ENCODE measurements at places on chromosomes 1 and 21.

GRCh38 chr1:180922631-180923015 is 9.9 kb downstream of the KIAA1614 start:
- no peak for DNase-seq

GRCh38 chr1:24801176-24801575 is 55.9 kb downstream of the CLIC4 start:
- DNase-seq: no peak

DNA sequence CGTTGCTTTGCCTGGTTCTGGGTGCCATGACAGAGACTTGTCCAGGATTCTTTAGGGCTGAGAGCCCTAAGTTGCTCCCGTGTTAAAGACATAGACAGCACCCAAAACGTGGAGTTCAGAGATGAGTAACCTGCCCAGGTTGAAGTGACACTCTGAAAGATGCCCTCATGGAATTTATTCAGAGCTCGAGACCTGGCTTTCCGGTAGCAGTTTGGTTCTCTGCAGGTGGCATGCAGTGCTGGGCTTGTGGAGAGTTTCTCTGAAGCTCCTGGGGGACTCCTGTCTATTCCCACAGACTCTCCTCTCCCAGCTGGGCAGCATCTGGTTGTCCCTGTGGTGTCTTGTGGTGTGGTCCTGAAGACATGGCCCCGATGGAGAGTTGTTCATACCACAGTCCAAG is 241.0 kb downstream of the RHOU start:
- DNase-seq: no peak

DNA sequence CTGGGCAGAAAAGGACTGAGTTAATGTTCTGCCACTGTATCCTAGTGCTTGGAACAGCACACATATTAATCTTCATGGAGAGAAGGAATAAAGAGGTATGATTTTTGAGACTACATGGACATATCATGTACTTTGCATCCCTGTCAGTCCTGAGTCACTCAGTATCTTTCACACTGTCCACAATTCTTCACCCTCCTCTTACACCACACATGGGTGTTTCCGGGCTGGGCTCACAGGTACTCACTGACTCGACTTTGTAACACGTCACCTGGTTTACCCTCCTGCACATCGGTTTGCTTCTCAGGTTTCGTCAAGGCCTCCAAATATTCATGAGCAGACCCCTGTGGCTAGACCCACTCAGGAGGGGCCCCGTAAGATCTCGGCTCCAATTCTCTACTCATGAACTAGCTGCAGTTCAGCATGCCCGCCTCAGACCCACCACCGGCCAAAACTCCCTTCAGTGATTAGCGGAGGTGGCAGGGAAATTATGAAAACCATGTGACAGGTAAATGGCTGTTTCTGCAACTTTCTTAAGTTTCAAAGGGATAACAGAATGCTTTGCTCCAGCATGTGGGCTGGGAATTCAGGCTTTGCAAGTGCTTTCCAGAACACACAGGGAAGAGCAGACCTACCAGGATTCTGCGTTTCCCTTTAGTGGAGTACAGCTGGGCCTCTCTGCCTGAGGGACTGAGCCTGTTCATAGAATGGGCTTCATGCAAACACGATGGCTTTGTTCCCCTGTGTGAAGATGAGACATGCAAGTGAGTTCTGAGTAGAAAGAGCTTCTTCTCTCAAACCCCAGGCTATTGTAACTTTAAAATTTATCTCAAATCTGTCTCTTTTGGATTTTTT is 31.3 kb upstream of the TRABD2B start:
- no peak for DNase-seq

- DNase-seq: peak; percentile 43
These were observed 33.6 kb downstream of the SLC2A1 start for GRCh38 chr1:42924851-42925760.

- DNase-seq: no peak
These were observed 61.8 kb downstream of the CENPF start for GRCh38 chr1:214664651-214665433.

DNA sequence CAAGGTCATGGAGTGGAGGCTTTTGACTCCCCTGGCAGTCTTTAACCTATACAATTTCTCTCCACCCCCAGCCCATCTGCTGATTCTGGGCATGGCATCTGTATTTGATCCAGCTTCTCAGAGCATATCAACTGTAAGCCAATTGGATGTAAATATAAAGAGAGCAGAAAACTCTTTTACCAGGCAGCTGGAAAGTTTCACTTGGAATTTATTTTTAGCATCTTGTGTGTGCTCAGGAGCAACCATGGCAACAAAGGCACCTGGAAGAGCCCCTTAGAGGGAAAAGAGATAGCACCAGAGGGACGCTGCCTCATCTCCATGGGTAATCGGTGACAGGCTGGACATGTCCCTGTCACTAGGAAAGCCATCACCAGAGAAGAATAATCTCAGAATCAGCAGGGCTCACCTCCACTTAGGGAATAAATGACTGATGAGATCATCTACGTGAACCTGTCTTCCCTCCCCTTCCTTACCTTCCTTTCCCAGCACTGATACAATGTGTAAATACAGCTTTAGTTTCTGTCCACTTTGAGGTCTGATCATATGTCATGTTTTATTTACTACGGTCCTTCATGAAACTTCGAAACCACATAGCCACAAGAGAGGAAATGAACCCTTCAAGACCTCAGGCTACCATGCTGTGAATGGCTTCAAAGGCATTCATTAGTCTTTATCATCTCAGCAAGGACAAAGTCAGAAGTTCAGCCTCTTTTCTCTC is 25.3 kb upstream of the SIPA1L2 start:
- no peak for DNase-seq

DNA sequence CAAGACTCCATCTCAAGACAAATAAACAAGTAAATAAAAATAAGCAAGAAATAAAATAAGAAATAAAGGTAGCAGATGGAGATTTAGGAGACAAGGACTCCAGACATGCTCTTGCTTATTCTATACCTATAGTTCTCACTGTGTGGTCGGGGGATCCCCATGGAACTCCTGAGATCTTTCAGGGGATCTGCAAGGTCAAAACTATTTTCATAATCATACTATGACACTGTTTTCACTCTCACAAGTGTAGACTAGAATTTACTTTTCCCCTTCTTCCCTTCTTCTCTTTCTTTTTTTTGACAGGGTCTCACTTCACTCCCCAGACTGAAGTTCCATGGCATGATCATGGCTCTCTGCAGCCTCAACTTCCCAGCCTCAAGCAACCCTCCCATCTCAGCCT is 29.8 kb upstream of the NLRP3 start:
- DNase-seq: no peak

DNA sequence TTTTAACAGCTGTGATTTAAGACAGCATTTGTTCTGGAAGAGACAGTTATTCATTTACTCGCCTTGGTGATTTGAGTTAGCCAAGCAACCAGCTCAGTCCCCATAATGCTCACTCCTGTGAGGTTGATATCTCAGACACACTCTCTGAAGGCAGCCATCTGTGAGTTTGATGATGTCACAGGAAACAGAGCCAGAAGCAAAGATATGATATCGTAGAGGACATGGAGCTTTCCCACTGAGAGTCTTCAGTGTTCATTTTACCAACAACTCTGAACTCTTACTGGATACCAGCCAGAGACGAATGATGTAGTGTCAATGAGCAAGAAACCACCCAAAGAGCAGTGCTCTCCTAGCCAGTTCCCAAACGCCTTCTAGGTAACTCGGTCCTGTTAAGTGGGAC is 219.4 kb downstream of the SLC35F3 start:
- DNase-seq: no peak

- no peak for DNase-seq
These were observed 74.9 kb downstream of the JAK1 start for GRCh38 chr1:64891448-64891825.

- no peak for DNase-seq
These were observed 16.4 kb downstream of the KCNA10 start for GRCh38 chr1:110502402-110503151.

DNA sequence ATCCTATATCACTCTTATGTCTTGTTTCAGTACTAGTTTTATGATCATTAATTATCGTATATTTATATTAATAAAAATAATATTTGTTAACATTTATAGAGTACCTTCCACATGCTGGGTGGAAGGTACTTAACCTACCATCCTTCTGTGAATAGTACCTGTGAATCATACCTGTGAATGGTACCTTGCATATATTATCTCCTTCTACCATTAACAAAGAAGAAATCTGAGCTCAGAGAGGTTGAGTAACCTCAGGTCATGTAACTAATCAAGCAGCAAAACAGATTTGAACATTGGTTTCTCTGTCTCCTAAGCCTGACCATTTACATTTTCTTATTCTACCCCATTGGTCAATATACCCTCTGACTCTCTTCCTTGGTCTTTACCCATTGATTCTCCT is 174.4 kb upstream of the UBE2U start:
- DNase-seq: no peak

DNA sequence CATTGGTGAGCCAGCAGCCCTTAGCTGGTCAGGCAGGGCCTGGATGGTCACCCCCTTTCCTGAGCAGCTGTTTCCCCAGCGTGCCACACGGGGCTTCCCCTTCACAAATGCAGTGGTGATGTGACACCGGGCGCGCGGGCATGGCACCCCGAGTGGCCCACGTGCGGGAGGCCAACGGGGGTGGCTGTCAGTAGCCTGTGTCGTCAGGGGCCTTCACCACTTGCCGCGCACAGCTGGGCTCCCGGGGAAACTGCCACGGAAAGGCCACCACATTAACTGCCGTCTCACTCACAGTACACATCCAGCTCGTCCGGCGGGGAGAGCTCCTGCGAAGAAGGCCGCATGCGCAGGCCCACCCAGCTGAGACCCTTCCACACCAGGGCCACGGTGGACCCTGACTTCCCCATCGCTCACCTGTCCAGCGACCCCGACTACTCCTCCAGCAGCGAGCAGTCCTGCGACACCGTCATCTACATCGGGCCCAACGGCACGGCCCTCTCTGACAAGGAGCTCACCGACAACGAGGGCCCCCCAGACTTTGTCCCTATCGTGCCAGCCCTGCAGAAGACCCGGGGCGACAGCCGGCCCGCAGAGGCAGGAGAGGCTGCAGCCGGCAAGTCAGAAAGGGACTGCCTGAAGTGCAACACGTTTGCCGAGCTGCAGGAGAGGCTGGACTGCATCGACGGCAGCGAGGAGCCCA is 530.5 kb downstream of the KIF26B start:
- DNase-seq: no peak
